ENCODE measurements at places on chromosomes 2 and 18. TPM values are rescaled to one million over a fixed set of nuclear protein-coding genes. Genes with fewer than 3 reads are reported as not detected.
A peak's percentile ranks its signal among the peaks of the same experiment; 100 is the strongest.

The SULT1C4 gene
- total RNA-seq = not detected

DNA sequence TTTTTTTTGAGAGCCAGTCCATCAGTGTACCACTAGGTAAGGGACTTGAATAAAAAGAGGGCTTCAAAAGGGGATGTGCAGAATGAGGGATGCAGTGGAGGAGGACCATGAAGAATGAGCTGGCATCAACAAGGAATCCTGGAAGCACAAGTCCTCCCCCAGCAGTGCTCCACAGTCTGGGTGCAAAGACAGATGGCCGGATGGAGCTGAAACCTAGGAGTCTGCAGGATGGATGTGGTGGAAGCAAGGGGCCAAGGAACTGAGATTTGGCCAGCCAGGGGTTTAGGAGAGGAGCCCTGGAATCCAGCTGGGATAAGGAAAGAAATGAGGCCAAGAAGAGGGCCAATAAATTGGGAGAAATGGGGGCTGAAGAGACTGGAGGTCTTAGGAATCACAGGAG lies 51.8 kb upstream of the RAB6C start:
- no peak for DNase-seq

DNA sequence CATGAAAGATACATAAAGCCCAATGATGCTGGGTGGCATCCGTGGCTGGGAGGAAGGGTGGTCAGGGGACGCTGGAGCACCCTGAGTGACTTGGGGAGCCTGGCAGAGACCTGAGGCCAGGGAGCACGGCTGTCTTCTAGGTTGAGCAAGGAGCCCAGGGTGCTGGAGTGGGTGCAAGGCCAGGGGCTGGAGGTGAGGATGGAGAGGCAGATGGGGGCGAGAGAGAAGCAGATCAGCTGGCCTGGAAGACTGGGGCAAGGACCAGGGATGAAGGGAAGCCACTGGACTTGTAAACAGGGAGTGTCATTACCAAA lies 52.2 kb downstream of the FAM178B start:
- no peak for DNase-seq

DNA sequence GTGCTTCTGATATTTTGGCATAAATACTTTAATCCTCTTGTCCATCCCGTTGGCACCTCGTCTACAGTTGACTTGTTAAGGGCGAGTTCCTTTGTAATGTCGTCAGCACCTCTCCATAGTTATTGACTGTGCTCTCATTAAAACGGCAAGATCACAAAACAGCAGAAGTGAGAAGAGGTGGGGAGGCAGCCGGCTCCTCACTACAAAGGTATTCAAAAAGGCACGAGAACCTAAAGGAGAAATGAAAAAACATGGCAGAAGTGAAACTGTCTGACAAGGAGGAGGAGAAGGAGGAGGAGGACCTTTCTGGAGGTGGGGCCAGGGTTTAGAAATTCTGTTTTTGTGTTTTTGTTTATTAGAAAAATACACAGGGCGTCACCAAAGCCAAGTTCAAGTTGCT lies 235.6 kb downstream of the BCL11A start:
- peak; percentile 91 for DNase-seq

The SLC38A11 gene
- total RNA-seq = not detected

The SDC1 gene
- 25.1 TPM for total RNA-seq

DNA sequence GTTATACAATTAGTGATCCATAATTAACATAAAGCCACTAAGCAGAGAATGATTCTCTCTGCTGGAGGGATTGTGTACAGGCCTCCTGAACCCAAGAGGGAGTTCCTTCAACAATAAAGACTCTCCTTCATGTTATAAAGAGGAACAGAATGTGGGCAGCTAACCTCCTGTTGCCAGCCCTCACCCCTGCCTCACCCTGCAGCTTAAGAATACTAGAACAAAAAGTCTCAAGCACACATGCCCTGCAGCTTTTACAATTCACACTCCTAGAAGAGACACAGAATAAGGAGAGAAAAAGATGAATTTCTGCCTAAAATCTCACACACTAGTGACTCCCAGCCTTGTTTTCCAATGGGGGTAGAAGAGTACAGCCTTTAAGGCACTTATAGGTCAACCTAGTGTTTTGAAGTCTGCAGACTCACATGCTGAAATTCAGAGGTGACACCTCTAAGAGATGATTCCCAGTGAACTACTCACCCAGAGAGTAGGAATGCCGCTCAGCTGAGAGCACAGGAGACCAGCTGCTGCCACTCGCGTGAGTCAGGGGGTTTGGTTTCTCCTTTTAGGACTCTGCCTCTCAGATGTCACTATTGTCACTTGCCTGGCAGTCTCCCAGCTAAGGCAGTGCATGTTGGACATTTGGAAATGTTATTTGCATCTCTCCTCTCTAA lies 32.5 kb upstream of the IL1RL1 start:
- DNase-seq = no peak

All from Karpas-422 (cell line).